Foreskin melanocyte (primary cell): ENCODE measurements at places on chromosomes 16 and 17.
A peak's percentile ranks its signal among the peaks of the same experiment; 100 is the strongest.

GRCh38 chr17:65888649-65889048, 303.3 kb downstream of the CEP112 start:
- DNase-seq = no peak

- no peak for DNase-seq
Observed at GRCh38 chr17:80990921-80991644, 558 bp upstream of the CHMP6 start.

GRCh38 chr17:68809148-68809547, 146.0 kb downstream of the ABCA8 start:
- DNase-seq = no peak

- DNase-seq = peak; percentile 74
Observed at GRCh38 chr16:14399378-14400284, 230.4 kb downstream of the PARN start.

- DNase-seq = no peak
Observed at GRCh38 chr16:86095131-86095752, 196.3 kb downstream of the IRF8 start.

DNA sequence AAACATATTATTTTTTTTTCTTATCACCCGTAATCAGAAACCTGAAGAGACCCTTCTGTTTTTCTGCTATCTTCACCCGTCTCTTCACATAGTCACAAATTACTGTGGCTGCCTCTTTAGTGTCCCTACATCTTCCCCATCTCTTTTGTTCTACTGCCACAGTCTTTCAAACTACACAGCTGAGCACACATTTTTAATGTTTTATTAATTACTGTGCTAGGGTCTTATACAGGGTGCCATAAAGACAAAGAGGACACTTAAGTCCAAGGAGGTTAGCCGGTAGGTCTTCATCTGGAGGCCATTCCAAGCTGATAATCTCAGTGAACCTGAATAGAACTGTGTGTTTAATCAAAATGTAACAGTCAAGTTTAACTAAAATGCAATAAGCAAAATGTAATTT, 20.7 kb downstream of the CNTNAP4 start:
- DNase-seq = no peak

GRCh38 chr16:922051-922450, 48.7 kb downstream of the LMF1 start:
- DNase-seq = no peak

DNA sequence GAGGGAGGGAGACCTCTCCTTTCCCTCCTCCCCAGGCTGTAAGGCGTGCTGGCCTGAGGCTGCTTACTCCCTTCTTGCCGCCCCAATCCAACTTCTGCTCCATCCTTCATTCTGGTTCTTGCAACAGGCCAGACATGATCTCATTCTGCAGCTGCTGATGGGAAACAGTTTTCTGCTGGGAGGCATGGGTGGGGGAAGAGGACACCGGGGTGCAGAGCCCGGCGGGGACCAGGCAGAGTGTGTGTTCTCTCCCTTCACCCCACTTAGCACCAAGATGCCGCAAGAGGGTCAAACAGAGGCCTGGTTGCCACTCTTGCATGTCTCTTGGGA, 1.4 kb downstream of the SARM1 start:
- no peak for DNase-seq

- no peak for DNase-seq
Observed at GRCh38 chr16:31694461-31694860, 166.8 kb downstream of the AHSP start.

DNA sequence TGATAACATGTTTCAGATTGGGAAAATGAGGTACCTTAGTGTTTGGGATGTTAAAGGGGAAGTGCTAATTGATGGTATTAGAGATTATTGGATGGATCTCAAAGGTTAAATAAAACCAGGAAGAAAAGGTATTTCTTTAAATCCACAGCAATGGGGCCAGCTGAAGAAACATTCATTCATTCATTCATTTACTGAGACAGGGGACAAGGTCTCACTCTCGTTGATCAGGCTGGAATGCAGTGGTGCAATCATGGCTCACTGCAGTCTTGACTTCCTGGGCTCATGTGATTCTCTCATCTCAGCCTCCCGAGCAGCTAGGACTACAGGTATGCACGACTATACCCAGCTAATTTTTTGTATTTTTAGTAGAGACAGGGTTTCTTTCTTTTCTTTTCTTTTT, 19.8 kb downstream of the EARS2 start:
- DNase-seq = no peak

- DNase-seq = no peak
Observed at GRCh38 chr16:65406933-65407332, 285.1 kb upstream of the CDH11 start.

DNA sequence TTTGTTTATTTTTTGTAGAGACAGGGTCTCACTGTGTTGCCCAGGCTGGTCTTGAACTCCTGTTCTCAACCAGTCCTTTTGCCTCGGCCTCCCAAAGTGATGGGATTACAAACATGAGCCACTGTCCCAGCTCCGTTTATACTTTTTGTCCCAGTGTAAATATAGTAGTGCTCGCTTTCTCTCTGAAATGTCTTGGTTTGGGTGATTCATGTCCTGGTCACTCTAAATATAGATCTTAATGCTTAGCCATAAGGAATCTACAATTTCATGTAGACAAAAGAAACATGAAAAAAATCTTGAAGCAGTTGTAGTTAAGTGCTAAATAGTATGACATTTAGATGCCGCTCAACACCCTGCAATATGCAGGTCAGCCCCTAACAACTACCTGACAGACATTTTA, 126.9 kb downstream of the KATNIP start:
- DNase-seq = no peak

- no peak for DNase-seq
Observed at GRCh38 chr16:54875443-54875842, 55.2 kb upstream of the IRX5 start.

DNA sequence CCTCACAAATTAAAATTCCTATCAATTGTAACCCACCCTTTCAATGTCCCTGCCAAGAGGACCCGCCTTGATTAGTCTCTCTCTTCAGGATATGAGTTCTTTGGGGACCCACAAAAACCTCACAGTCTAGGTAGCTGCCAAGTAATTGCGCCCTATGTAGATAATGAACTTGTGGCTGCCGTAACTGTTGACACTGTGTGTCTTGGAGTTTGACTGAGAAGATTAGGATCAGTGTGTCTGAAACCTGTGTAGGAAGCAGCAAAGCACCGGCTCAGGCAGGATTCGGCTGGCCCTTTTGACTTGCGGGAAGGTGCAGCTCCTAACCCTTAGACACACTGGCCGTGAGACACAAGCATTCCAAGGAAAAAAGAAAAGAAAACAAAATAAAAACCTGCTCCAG, 17.8 kb upstream of the SLC6A4 start:
- DNase-seq = no peak

DNA sequence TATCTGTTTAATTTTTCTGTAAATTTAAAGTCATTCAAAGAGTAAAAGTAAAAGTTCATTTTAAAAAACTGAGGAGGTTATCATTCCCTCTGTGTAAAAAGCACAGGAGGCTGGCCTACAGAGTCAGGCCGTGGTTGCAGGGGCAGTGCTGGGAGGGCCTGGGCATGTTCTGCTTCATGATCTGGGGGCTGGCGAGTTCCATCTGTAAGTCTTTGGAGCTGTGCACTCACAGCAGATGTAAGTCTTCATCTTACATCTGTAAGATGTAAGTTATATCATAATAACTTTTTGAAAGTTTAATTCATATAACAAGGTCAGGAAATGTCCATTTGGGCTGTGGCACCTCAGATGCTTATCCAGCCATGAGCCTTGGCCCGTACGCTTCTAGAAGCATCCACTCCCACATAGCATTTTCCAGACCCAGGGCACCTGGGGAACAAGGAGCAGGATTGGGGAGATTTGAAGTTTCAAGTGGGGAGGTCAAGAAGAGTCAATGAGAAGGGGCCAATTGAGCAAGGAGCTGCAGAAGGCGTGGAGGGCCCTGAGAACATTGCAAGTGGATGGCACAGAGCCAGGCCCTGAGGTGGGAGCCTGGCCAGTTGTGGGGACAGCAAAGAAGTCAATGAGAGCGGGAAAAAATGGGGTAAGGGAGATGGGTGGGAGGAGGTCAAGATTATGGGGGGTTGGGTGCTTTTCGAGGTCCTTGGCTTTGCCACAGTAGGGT, 54.1 kb downstream of the TNFRSF13B start:
- no peak for DNase-seq

DNA sequence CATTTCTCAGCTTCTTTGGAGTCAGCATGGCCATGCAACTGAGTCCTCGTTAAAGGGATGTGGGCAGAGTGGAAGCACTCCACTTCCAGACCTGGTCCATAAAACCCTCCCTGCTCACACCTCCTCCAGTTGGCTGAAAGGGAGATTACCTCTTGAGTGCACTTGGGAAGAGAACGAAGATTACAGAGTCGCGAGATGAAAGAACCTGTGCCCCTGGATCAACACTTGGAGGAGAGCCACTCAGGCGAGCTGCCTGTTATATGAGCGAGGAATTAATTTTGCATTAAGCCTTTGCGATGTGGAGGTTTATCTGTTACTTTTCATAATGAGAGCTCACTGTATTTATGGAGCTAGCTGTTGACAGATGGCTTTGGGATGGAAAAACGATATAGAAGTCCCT, 147.9 kb downstream of the MAF start:
- DNase-seq = no peak

DNA sequence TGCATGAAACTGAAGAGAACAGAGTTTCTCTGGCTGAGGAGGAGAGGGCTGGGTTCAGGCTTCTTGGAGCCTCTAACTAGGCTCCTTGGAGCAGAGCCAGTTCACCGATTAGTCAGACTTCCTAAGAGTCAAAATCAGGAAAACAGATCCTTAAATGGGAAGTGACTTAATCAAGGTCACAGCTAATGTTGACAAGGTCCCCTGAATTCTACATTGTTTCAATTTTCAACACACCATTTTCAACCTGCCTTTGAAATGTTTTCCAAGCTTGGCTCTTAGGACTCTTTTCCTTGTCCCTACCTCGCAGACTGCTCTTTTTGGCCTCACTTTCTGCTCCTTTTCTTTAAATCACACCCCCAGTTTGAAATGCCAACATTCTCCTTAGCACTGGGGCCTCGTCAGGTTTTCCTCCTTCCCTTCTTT, 16.3 kb downstream of the MYL4 start:
- DNase-seq = peak; percentile 41

- no peak for DNase-seq
Observed at GRCh38 chr16:25950586-25951281, 259.0 kb downstream of the HS3ST4 start.

- DNase-seq = no peak
Observed at GRCh38 chr16:7584561-7584960, 251.9 kb downstream of the RBFOX1 start.

DNA sequence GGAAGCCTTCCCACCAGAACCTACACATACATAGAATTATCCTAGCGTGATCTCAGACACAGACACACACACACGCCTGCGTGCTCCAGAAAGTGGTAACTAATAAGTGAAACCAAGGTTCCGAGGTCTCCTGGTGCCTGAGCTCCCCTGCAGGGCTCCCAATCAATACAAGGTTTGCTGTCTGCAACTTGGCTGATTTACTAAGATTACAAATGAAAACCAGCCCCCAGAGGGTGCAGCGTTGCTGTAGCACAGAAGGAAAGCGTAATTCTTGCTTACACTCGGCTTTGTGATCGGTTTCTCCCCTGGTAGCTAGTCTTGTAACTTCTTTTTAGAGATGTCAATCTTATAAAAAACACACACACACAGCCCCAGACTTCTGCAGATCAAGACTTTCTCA, 334.1 kb upstream of the XYLT1 start:
- DNase-seq = no peak

DNA sequence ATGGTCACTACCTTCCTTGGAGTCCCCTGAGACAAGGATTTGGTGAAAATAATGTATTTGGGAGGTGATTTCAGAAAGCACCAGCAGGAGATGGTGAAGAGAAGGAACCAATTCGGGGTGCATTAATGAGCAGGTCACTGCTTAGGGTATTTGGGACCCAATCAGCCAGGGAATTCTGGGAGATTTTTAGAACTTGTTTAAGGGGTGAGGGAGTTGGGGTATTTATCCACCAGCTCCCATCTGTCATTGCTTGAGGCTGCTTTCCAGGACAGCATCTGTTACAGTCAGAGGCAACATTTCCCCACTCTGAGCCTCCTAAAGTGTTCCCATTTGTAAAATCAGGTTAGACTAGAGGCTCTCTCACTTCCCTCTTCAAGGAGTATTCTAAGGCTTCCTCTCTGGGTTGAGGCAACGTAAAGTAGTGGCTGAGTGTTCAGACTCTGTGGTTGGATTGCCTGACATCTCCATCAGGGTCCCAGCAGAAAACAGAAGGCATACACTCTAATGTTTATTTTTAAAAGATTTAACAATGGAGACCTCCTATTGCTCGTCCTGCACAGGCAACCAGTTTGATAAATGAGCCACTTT, 60.9 kb downstream of the CLEC19A start:
- DNase-seq = no peak
